ENCODE measurements at places on chromosomes 6 and 20.

- no peak for DNase-seq
These were observed 120.1 kb upstream of the PTPN1 start for GRCh38 chr20:50389808-50390684.

- no peak for DNase-seq
These were observed 38.8 kb downstream of the HLA-F start for GRCh38 chr6:29762051-29762450.

DNA sequence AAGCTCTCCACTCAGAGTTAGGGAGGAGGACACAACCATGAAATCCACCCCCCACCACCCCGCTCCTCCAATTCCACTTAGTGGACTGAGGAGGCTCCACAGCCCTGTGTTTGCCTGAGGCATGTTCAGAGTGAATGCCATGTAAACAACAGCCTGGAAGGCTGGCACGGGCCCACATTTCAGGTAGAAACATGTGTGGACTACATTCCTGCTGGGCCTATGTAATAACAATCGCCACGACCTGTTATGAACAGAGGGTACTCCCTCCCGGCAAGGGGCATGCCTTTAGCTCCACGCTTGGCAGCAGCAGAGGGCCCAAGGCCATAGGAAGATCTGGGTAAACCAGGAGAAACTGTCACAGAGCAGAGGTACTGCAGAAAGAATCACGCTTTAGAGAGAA lies 65.5 kb downstream of the ISM1 start:
- DNase-seq = no peak

DNA sequence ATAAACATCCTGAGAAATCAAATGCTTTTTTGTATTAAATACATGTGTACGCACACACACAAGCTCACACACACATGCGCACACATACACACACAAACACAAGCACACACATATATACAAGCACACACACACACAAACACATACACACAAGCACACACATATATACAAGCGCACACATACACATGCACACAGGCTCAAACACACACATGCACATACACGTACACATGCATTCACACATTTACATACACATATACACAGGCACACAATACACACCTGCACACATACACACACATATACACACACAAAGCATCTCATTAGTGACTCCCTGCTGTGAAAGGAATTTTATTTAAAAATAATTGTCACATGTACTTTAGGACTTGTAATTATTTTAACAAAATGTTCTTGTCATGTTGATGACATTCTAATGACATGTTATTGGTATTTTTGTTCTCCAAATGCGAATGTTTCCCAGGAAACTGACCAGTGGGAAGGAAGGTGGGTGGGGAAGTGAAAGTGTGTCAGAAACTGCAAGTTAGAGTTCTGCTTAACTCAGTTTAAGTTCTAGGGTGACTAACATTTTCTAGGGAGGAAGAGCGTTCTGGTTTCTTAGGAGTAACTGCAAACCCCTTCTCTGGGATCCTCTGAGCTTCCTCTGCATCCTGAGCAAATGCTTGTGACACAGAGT lies 113.9 kb upstream of the ZNF217 start:
- DNase-seq = peak; percentile 21

GRCh38 chr6:7439228-7439627 lies 49.6 kb downstream of the RIOK1 start:
- no peak for DNase-seq

DNA sequence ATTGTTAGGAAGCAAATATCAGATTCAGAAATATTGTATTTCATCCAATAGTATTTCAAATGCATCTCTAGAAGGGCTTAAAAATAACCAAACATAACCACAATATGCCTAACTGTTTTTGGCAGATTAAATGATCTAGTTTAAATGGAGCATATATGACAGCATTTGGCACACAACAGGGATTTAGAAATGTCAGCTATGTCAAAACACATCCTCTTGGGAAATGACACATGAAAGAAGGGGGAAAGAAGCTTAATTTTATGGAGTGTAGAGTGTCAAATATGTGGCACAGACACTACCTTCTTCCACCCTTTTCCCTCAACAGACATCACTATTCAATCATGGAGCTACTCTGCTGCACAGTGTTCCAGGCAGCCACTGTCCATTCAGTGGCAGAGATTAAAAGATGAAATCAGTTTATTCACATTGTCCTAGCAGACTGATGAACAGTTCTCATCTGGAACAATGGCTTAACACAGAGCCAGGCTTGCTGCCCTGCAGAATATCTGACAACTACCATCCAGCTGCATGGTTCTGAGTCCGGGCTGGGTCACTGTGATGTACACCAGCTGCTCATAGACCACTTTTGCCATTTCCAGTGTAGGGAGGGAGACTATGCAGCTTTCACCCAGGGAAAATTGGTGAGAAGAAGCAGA lies 349.8 kb downstream of the DHX35 start:
- no peak for DNase-seq

DNA sequence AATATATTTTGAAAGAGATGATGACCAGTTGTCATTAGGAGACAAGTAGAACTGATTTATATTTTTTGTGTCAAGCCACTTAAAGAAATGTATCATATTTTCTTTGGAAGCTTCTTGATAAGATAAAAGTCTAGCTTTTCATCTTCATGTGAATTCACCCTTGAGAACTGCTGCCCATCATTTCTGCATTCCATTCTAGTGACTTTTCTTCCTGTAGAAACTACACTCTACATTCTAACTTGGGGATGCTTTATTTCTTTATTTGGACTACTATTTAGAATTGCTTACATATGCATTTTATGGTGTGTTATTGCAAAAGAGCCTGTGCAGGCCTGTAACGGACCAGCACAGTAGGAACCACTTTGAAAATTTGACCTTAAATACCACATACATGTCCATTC lies 335.0 kb upstream of the KCNQ5 start:
- DNase-seq = no peak

Data from stimulated activated CD4-positive, alpha-beta T cell treated with anti-CD3 and anti-CD28 coated beads, Interleukin-2, amount 100 ng/mL, for 4 hours (primary cell).